ENCODE measurements at places on chromosomes 5 and 9.

DNA sequence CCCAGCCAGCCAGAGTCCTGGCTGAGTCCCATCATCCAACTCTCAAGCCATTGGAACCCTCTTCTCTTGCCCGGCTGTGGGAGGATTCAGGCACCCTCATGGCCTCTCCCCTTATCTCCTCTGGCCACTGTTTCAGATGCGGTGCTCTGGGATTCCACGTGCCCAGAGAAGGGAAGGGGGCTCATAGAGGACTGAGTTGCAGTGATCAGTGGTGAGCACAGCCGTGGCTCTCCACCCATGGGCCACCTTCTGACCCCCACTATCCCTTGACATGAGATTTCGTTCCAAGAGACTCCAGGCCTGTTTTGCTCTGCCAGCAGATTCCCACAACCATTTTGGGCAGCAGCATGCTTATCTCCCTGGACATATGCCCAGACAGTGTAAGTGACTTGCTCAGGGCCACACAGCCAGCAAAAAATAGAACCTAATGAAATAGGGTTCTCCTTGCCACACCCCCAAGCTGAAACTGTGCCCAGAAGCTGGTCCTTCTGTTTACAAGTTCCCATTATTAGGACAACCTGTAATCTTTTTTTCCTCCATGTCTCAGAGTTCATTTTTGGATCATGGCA is 2.7 kb downstream of the GPX3 start:
- DNase-seq = no peak

- DNase-seq = peak; percentile 31
These were observed 391.9 kb upstream of the WWC1 start for GRCh38 chr5:167899490-167900070.

DNA sequence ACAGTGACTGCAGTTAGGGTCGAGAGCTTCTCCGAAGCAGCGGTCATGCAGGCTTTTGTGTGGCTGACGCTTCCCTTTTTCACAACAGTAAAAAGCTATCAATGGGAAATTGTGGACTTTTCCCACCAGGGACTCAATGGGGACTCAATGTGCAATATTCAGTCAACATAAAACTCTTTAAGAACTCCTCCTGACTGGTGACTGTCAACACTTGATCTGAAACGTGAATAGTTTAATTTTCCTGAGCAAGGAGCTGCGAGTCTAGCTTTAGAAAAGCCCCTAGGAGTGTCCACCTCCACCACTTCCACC is 28.7 kb downstream of the EXOC3 start:
- no peak for DNase-seq

DNA sequence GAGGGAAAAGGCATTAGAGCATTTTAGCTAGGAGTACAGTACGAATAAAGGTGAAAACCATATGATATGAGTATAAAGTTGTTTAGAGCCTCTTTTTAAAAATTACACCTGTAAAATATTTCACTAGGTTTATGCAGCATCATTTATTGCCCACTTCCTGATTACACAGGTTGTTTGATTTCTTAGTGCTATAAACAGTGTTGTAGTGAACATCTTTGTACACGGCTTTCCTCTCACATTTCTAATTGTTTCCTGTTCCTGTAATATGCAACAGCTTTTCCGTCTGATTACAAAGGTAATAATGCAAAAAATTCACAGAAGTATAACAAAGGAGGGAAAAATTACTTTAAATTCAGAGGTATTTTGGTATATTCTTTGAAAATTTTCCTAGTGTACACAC is 13.0 kb downstream of the STOM start:
- no peak for DNase-seq

DNA sequence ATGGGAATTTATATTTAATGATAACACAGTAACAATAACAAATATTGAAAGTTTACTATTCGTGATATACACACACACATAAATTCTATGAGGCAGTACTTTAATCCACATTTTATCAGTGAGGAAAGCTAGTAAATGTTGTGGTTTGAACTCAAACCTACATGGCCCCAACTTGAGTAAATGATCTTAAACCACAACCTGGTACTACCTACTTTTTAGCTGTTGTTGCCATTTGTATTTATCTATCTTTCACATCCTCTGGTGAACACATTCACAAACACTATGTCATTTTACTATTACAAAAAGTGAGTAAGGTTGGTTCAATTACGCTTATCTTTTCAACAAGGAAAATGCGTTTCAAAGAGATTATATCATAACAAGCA is 186.1 kb downstream of the SMC2 start:
- no peak for DNase-seq

GRCh38 chr9:27131731-27132130 is 22.7 kb downstream of the TEK start:
- no peak for DNase-seq

DNA sequence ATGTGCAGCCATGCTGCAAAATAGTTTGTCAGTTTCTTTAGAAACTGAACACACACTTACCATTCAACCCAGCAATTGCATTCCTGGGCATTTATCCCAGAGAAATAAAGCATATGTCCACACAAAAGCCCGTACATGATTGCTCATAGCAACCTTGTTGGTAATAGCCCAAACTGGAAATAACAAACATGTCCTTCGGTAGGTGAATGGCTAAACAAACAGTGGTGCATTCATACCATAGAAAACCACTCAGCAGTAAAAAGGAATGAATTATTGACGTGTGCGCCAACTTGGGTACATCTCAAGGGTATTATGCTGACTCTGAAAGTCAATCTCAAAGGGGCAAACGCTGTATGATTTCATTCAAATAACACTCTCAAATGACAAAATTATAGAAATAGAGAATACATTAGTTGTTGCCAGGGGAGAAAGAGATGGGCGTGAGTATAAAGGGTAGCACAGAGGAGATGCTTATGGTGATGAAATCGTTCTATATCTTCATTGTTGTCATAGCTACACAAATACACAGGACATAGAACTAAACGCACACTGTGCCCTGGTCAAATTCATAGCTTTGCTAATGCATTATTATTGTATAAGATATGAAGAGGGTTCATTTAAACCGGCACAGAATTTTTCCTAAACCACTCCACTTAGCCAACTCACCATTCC is 58.2 kb downstream of the DRD1 start:
- DNase-seq = no peak

DNA sequence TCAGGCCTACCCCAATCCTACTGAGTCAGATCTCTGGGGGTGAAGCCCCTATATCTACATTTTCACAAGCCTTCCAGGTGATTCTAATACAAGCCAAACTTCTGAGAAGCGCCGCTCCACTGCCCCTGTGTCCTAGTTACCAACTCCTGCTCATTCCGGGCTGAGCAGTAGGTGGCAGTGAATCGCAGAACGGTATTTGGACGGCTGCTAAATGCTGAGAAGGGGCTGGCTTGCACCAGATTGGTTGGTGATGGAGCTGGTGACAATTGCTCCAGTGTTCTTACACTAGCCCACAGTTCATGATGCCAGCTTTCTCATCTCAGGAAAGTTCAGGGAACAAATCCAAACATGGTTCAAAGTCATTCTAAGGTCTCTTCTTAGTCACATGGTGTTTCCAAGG is 31.1 kb upstream of the FGF1 start:
- DNase-seq = peak; percentile 29

GRCh38 chr9:69674716-69675438 is 2.7 kb upstream of the APBA1 start:
- DNase-seq = peak; percentile 66

DNA sequence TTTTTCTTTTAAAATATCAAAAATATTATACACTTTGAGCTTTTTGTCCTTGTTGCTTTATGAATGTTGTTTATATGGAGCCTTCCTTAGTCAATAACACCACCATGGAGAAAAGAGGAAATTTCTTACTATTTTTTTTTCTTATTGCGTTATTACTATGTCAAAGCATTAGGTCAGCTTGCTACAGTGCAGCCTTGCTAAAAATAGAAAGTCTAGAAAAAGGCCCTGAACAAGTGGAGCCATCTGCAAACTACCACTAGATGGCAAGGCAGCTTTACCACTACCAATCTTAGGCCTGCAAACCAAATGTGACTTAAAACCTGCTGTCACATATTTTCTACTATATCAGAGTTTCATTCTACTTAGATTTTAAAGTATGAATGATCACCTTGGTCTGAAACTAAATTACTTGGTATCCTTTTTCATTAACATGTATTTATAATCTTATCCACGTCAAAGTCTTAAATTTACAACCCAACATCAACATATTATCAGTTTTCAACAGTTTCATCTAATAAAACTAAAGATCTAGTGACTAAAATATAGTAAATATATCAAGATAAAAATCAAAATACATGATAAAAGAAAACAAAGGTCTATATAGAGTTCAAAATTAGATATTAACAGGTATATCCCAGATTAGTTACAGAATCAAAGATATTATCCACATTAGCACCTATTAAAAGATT is 113.1 kb upstream of the ACOT12 start:
- DNase-seq = peak; percentile 84

- no peak for DNase-seq
These were observed 243.2 kb downstream of the ELAVL2 start for GRCh38 chr9:23582836-23583235.

GRCh38 chr5:121704291-121704690 is 147.4 kb upstream of the FTMT start:
- DNase-seq = no peak

GRCh38 chr9:110669433-110669832 is 842 bp downstream of the MUSK start:
- DNase-seq = no peak

DNA sequence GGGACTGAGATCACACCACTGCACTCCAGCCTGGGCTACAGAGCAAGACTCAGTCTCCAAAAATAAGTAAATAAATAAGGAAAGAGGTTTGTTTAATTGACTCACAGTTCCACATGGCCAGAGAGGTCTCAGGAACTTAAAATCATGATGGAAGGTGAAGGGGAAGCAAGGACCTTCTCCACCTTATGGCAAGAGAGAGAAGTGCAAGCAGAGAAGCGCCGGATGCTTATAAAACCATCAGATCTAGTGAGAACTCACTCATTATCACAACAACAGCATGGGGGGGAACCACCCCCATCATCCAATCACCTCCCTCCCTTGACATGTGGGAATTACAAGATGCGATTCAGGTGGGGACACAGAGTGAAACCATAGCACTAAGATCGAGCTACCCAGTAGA is 22.8 kb upstream of the RGMB start:
- DNase-seq = no peak

GRCh38 chr5:145847499-145848497 is 12.7 kb upstream of the PRELID2 start:
- peak; percentile 76 for DNase-seq

GRCh38 chr9:111603041-111603440 is 3.6 kb upstream of the PTGR1 start:
- no peak for DNase-seq

DNA sequence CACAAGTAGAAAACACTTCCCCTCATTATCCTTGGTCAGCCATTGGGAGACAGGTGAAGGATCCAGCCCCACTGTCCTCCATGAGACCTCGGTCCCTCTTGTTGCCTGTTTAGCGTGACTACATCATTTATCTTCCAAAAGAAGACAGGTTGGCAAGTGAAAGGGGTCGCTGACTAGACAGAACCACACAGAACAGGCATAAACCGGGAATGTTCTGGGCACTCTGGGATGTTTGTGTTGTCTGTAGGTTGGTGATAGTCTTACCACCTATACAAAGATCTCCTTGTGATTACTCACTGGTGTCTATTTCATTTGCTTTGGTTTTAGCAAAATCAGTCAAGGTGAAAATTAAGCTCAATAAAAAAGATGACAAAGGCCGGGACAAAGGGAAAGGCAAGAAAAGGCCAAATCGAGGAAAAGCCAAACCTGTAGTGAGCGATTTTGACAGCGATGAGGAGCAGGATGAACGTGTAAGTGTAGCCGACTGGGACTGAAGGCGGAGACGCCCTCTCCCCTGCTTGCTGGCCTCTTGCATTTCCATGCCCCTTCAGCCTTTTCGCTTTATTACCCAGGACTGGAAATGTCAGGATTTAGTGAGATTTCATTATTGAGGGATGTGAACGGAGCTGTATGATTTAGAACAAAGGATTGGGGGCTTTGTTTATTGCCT is 175.9 kb downstream of the SMARCA2 start:
- no peak for DNase-seq

Data from AG08395 (cell line).